ENCODE measurements at places on chromosomes 4 and X.

GRCh38 chr4:8644461-8644891 is 51.9 kb downstream of the CPZ start:
- no peak for DNase-seq

GRCh38 chr4:98509721-98510120 is 148.7 kb downstream of the TSPAN5 start:
- DNase-seq, result no peak

DNA sequence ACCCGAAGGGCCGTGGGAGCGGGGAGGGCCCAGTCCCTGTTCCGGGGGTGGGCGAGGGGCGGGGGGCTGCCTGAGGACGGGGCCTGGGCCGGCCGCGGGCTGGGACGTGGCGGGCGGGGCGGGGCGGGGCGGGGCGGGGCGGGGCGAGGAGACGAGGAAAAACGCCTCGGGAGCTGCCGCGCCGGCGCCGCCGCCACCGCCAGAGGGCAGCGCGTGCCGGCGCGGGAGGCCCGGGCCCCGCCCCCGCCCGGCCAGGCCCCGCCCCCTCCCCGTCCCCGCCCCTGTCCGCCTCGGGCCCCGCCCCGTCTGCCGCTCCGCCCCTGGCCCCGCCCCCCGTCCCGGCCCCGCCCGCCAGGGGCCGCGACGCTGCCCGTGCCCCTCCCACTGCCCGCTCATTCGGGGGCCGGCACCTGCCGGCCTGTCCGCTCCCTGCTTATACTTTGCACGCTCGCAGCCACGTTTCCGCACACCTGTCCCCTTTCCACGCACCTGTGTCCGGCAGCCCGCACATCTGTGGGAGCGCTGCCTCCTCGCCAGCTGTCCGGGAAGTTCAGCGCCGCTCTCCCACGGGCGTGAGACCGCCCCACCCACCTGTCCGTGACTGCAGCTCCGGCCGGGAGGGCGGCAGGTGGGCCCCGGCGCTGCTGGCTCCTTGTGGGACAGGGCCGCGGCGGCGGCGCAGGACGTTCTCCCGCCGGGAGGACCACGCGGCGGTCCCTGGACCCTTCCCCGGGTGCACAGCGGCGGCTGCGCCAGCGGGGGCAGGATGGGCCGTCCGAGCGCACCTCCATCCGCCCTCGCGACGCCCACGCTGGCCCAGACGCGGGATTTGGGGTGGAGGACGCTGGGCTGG is 1.7 kb upstream of the FGFRL1 start:
- peak; percentile 76 for DNase-seq

- no peak for DNase-seq
Measured at GRCh38 chr4:175531405-175532091, 280.5 kb downstream of the GPM6A start.

All from activated CD4-positive, CD25-positive, alpha-beta regulatory T cell treated with anti-CD3 and anti-CD28 coated beads, Interleukin-2, amount 50 U/mL, for 72 hours (primary cell).